ENCODE measurements at places on chromosomes 4 and X.
A peak's percentile ranks its signal among the peaks of the same experiment; 100 is the strongest.

GRCh38 chr4:112436987-112437386, 79.0 kb downstream of the NEUROG2 start:
- no peak for DNase-seq

- no peak for DNase-seq
Observed at GRCh38 chr4:175813204-175813603, 1.1 kb upstream of the GPM6A start.

GRCh38 chr4:309807-310206, 4.5 kb upstream of the ZNF732 start:
- DNase-seq: no peak

DNA sequence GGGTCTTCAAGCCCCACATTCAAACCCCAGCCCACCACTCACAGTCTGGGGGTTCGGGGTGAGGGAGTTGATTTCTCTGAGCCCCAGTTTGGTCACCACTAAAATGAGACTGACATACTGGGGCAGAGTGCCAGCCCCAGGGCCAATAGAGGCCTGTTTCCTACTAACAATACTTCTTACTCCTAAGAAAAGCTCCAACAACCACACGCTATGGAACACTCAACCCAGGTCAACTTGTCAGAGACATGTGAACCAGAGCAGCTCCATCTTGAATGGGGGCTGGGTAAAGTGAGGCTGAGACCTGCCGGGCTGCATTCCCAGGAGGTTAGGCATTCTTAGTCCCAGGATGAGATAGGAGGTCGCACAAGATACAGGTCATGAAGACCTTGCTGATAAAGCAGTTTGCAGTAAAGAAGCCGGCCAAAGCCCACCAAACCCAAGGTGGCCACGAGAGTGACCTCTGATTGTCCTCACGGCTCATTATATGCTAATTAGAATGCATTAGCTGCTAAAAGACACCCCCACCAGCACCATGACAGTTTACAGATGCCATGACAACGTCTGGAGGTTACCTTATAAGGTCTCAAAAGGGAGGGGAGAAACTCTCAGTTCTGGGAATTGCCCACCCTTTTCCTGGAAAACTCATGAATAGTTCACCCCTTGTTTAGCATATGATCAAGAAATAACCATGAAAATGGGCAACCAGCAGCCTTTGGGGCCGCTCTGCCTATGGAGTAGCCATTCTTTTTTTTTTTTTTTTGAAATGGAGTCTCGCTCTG, 26.6 kb upstream of the HTRA3 start:
- no peak for DNase-seq

GRCh38 chr4:41396214-41396613, 139.5 kb downstream of the UCHL1 start:
- no peak for DNase-seq

GRCh38 chr4:147345662-147346061, 135.2 kb upstream of the EDNRA start:
- DNase-seq: no peak

- no peak for DNase-seq
Observed at GRCh38 chr4:154743683-154744340, at the start of gene LRAT. Gene LRAT, plus strand, starts transcription at chr4:154744000. Its CDS starts 327 bp downstream, at chr4:154744327.

- DNase-seq: no peak
Observed at GRCh38 chr4:152962150-152962549, 26.0 kb downstream of the FHDC1 start.

GRCh38 chr4:163595580-163595979, 101.1 kb downstream of the TMA16 start:
- DNase-seq: no peak

- no peak for DNase-seq
Observed at GRCh38 chrX:135408794-135409193, 12.9 kb upstream of the SMIM10L2A start.

DNA sequence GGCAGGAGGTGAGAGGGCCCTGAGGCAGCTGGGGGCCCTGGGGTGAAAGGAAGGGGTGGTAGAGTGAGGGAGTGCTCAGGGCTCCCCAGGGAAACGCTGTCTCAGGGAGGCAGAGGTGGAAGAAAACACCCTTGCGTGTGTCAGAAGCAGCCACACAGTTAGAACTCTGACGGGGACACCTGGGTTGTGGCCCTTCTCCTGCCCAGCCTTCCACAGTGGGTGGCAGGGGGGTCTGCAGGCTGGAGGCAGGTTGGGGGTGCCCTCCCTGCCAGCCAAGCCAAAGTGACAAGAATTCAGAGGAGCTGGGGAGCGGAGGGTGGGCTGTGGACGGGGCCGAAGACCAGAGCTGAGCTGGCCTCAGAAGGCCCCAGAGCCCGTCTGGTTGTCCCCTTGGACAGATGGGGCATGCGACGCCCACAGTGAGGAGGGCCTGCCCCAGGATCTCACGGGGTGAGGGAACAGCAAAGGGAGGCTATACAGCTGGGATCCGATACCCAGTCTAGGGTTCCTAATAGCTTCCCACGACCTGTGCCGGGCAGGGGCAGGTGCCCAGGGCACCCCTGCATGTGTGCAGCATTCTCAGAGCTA, 105.2 kb upstream of the ADRA2C start:
- DNase-seq: no peak

GRCh38 chrX:22202251-22202650, 70.5 kb upstream of the CBLL2 start:
- DNase-seq: no peak

GRCh38 chrX:47683184-47683828, 24.3 kb upstream of the UXT start:
- no peak for DNase-seq

GRCh38 chrX:39689376-39690104, 408.2 kb downstream of the BCOR start:
- no peak for DNase-seq

GRCh38 chr4:53599632-53600031, 8.3 kb upstream of the LNX1 start:
- DNase-seq: no peak

GRCh38 chr4:187160486-187160885, 436.8 kb upstream of the FAT1 start:
- no peak for DNase-seq

DNA sequence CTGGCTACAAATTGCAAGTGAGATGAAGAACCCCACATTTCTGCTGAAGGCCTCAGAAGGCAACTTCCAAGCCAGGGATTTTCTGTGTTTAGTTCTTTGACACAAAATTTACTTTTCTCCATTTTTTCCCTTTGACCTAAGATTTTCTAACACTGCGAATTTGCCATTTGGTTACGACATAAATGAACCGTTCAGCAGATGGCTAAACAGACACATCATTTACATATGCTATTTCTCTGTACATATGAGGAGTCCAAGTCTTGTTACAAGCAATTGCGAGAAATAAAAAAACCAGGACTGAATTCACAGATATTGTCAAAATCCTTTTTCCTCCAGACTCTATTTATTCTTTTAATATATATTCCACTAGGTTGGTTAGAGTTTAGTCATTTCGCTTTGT, 978.6 kb downstream of the NLGN4X start:
- no peak for DNase-seq

DNA sequence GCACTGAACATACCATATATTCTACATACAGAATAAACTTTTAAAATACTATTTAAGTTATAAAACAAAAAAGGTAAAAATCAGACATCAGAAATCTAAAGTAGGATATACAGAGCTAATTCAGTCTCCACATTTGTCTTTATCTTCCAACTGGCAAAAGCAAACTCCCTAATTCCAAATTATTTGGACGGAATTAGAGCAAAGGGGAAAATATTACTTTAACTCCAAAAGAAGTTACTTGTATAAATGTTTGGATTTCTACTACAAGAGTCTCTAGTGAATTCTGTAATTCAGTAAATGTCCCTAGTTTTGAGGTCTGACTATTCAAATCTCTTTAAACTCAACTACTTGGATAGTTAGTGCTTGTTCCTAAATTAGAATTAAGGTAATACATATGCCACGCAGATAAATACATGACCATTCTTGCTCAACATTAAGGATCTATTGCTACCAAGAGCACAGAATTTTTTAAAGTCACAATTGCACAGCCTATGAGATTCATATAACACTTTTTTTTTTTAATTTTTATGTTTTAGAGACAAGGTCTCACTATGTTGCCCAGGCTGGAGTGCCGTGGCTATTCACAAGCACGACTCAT, 7.3 kb downstream of the ZNF280C start:
- no peak for DNase-seq

GRCh38 chr4:138078253-138078652, 163.9 kb downstream of the SLC7A11 start:
- DNase-seq: no peak

- no peak for DNase-seq
Observed at GRCh38 chr4:96375367-96375766, 535.5 kb downstream of the PDHA2 start.

GRCh38 chr4:25377572-25378436, 741 bp downstream of the ANAPC4 start:
- no peak for DNase-seq

GRCh38 chr4:100164808-100165760, 25.2 kb downstream of the DDIT4L start:
- no peak for DNase-seq

GRCh38 chr4:107133965-107134653, 98.0 kb upstream of the DKK2 start:
- no peak for DNase-seq

- DNase-seq: no peak
Observed at GRCh38 chr4:87697945-87698344, 47.9 kb downstream of the DMP1 start.

GRCh38 chr4:128322986-128323385, 35.4 kb upstream of the PGRMC2 start:
- peak; percentile 48 for DNase-seq

DNA sequence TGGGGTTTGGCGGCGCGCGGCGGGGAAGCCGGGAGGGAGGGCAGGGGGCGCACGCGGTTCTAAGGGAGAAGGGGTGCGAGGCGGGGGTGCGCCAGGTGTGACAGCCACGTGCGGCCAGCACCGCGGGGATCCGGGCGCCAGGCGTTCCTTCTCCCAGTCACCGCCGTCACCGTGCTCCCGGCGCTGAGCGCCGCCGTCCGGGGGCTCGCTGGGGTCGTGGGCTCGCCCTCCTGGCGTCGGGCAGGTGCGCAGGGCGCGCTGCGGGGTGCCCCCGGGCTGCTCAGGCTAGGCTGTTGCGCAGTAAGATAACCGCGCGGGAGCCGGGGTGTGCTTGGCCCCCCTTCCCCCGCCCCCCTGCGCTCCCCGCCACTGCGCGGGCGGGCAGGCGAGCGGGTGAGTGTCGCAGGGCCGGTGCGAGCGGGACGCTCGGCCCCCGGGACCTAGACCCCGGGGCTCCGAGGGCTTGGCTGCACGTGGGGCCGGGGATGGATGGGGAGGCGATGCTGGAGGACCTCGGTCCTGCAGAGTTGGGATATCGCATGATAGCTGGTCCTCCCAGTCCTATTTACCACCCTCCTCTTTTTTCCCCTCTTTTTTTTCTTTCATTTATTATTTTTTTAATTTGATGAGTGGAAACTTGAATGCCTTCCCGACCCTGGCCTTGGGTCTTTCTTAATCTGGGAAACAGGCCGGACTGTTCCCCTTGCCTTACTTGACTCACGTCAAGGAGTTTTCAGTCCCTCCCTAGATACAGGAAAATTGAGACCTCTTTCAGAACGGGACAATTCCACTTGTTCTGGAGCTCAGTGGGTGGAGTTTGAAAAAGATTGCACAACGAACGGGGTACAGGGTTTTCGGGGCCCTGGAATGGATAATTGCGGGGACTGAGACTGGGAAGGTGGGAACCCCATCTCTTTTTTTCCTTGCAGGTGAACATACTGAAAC, 797 bp downstream of the TXLNG start:
- no peak for DNase-seq

GRCh38 chr4:3320361-3321023, 27.7 kb downstream of the RGS12 start:
- DNase-seq: no peak

DNA sequence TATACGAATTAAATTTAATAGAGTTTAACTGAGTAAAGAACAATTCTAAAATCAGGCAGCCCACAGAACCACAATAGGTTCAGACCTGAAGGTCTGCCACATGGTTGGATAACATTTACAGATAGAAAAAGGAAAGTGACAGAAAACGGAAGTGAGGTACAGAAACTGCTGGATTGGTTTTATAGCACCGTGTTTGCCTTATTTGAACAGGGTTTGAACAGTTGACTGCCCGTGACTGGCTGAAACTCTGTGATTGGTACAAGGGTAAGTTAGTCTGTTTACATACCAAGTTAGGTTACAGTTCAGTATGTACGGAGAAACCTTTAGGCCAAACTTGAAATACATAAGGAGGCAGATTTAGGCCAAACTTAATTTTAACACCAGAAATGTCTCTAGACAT, 64.1 kb upstream of the ATXN3L start:
- DNase-seq: no peak

GRCh38 chr4:102598762-102599374, 97.7 kb downstream of the NFKB1 start:
- DNase-seq: no peak

- no peak for DNase-seq
Observed at GRCh38 chr4:137425281-137425680, 107.0 kb downstream of the PCDH18 start.

DNA sequence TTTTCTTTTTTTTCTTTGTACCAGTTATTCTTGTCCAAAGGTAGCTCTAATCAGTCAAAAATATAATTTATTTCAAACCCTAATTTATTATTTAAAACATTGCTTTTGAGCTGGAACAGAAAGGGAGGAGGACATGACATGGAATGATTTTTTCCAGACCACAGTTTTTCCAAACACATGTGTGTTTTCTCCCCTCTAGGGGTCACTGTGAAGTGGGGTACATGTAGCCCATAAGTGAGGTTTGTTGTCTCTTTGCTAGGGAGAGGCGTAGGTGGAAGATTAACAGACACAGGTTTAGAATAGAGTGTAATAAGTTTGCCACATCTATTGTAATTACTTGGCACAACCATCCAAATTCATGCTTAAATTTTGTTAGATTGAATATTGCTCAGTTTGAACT, 83.0 kb downstream of the TNIP2 start:
- DNase-seq: no peak

GRCh38 chr4:61079976-61080375, 120.2 kb upstream of the ADGRL3 start:
- no peak for DNase-seq

GRCh38 chr4:151527699-151528098, 118.7 kb downstream of the FHIP1A start:
- DNase-seq: no peak

- no peak for DNase-seq
Observed at GRCh38 chr4:176545872-176546271, 226.1 kb downstream of the SPCS3 start.

DNA sequence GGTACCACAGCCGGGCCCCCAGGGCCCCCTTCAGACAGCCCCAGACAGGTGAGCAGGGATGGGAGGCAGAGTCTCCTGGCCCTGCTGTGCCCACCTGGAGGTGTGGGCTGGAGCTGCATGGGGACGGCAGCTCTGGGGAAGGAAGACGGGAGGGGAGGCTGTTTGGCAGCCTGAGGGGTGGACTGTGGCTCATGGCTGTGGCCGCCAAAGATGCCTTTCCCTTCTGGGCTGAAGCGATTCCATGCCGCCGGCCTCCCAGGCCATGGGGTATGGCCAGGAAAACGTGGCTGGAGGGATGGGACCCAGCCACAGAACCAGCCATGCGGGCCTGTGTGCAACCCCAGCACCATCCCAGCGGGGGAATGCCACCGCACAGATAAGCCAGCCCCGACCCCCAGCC, 65.7 kb downstream of the FAM53A start:
- no peak for DNase-seq

All from GM04504 (cell line).